ENCODE measurements at places on chromosomes 6 and 20.
A peak's percentile ranks its signal among the peaks of the same experiment; 100 is the strongest.

DNA sequence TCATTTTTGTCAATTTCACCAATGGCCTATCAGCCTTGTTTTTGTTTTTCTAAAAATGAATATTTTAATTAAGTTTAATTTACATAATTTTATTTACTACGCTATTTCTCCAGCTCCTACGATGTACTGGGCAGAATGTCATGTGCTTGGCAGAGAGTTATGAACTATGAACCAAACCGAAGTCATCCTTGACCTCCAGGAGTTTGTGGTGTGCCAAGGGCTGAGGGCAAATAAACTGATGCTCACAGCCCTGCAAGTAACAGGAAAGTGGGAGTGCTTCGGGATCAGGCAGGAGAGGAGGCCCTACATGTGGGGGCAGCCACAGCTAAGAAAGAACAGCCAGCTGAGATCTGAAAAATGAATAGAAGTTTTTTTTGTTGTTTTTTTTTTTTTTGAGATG, 38.6 kb downstream of the ZNF217 start:
- no peak for DNase-seq

DNA sequence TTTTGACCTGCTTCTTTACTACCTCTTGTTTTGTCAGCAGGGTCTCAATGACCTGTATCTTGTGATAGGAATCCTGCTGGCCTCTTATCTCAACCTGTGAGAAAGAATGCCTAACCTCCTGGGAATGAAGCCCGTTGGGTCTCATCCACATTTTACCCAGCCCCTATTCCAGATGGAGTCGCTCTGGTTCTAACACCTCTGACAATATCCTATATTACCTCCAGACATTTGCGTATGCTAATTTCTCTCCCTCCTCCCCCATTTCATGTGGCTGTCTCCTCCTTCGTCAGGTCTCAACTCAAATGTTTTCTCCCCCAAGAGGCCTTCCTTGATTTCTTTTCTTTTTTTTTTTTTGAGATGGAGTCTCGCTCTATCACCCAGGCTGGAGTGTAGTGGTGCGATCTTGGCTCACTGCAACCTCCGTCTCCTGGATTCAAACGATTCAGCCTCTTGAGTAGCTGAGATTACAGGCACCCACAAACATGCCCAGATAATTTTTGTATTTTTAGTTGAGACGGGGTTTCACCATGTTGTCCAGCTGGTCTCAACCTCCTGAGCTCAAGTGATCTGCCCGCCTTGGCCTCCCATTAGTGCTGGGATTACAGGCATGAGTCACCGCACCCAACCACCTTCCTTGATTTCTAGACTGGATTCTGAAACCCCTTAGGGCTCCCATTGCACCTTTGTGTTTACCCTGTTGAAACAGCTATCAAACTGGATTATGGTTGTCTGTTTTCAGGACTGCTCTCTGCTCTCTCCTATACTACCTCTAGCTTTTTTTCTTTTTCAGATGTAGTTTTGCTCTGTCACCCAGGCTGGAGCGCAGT, 49.5 kb upstream of the B4GALT5 start:
- no peak for DNase-seq

DNA sequence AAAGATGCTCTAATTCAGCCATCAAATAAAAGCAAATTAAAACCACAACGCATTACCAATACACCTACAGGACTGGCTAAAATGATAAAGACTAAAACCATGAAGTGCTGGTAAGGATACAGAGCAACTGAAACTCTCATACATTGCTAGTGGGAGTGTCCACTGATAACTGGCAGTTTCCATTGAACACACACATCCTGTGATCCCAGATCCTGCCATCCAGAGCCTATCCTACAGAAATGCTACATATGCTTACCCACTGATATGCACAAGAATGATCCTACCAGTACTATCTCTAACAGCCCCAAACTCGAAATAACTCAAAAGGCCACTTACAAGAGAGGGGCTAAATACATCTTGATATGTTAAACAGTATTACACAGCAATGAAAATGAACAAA, 81.0 kb downstream of the FYN start:
- DNase-seq = no peak

DNA sequence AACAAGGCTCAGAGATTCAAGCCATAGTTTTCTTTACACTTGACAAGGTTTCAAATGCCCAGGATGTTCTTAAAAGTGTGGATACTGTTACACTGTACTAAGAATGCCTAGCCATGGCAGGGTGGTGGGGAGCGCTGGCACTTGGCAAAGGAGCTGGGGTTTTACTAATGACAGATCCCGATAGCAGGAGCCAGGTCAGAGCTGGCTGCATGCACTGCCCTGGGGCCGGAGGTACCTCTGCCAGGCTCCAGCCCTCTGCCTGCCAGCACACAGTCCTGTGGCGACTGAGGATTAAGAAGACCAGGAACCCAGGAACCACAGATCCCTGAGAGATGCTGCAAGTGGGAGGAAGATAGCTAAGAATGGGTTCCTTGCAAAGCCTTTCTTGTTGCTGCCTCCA, 260.3 kb downstream of the ALDH8A1 start:
- DNase-seq = no peak

DNA sequence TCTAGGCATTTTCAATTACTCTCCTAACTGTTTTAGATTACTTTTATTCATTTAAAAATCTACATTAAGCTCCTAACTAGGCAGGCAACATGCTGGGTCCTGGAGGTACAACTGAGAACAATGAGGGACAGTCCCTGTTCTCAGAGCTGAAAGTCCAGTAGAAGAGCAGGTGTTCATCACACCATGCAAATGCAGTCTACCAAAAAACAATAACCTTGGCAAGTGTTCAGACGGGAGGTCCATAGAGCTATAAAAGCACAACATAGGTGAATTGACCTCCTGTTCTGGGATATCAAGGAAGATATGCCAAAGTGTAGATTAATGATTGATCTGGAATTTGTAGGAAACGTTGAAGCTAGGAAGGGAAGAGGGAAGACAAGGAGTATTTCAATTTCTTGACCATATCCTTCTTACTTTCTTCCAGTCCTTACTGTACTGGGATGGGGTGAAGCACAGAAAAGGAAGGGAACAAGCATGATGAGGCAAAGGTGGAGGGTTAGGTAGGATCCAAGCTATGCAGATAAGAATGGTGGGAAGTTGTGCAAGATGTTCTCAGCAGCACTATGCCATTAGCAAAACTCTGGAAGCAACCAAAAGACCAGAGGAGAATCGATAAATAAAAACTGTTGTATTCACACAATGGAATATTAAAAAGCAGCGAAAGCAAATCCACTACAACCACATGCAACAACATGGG, 485.7 kb upstream of the JARID2 start:
- DNase-seq = no peak

- peak; percentile 40 for DNase-seq
Measured at GRCh38 chr6:157019733-157020132, 242.6 kb downstream of the ARID1B start.

- no peak for DNase-seq
Measured at GRCh38 chr20:55375920-55376319, 629.4 kb downstream of the CBLN4 start.

- no peak for DNase-seq
Measured at GRCh38 chr20:47481330-47482216, 20.1 kb upstream of the NCOA3 start.

GRCh38 chr6:74891349-74891831, 314.5 kb downstream of the COL12A1 start:
- DNase-seq = no peak

- no peak for DNase-seq
Measured at GRCh38 chr6:90039911-90040310, 145.6 kb downstream of the GJA10 start.

DNA sequence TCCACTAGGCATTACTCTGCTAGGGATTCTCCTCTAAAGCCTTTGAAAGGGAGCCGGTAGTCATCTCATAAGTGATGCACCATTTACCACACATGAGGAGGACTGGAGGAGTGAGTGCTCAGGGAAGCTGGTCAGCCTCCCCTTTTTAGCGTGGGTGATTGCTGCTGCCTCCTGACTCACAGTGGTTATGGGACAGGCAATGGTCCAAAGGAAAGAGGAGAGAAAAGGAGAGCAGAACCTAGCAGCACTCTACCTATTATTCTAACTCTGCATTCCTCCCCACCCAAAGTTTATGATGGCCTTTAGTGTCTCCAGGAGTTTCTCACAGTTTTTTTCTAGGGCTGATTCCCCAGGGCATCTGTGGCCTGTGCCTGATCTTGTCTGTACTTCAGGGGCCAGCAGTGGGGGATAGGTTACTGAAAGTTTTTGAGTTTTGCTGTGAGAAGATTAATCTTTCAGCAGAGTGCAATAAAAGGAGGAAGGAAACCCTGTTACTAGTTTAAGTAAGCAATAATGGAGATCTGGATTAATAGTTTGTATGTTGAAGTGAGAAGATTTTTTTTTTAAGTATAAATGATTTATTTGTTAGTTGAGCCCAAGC, 36.4 kb upstream of the GCLC start:
- peak; percentile 78 for DNase-seq

DNA sequence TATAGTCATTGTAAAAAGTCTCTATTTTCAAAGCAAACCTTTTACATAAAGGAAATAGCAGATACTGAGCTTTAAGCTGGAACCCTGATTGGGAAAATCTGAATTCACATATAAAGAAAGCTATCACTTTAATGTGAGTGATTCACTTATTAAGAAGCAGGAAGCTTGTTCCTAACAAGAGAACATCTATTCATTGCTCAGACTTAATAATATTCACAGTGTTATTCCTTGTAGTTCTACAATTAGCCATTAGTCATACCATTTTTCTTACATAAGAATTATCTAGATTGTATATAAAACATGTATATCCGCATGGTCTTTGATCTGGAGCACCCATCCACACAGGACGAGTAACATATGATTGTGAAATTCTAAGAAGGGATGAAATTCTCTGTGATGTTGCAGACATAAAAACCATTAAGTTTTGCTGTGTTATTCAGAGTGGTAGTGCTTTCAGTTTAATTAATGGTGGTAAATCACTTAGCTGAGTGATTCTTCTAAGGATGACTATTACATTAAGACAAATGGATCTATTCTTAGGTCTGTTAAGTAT, 71.1 kb upstream of the FOXQ1 start:
- DNase-seq = peak; percentile 49

- peak; percentile 29 for DNase-seq
Measured at GRCh38 chr6:53347250-53347920, 1.4 kb downstream of the ELOVL5 start.

DNA sequence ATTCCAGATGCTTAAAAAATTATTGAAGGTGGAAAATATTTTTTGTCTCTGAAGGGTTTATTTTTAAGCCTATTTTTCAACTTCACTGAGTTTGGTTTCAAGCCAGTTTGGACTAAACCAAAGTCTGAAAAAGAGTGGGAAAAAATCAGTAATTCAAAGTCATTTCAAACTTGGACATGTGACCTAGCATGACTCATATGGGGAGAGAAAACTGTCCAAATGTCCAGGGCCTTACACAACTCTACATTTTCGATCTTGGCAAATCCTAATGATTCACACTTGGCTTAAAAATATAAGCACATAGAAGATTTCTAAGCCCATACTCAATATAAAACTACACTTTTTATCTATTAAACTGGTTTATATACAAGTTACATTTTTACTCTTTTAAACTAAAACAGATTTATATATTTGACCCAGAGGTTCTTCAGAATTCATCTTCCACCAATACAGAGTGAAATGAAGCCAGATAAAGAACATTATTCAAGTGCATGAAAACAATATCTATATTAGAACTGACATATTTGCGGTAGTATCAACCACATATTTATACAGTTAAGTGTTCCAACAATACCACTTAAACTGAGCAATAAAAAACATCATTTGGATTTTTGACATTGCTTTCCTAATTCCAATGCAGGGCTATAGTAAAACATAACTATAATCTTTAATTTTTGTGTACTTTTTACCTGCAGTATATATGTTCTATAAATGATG, 110.3 kb upstream of the TCF21 start:
- peak; percentile 25 for DNase-seq

DNA sequence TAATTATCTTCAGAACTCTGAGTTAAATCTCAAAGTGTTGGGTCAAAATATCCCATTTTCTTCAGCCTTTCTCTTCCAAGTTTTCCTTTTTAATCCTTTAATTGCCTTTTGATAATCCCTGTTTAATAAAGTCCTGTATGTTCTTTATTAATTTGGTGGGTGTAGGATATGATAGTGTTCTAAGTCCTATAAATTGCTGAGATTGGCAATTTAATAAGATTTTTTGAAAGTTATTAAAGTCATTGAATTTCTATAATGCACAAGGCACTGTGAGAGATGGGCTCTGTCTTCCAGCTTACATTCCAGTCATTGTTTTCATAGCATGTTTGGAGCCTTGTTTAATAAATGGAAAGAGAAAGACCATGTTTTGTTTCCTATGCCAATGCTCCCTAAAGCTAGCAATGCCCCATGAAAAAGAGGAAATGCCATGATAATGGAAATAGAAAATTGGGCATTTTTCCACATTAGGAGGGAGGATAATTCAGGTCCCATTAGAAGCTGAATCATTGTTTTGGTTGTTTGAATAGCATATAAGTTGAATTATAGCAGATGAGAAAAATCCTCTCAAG, 404.8 kb downstream of the CD109 start:
- DNase-seq = no peak

Data from kidney tubule cell (primary cell).